Stimulated activated CD8-positive, alpha-beta memory T cell treated with anti-CD3 and anti-CD28 coated beads, Interleukin-4, amount 100 ng/mL, for 1 hour (primary cell): ENCODE measurements at places on chromosomes 7 and 10.
A peak's percentile ranks its signal among the peaks of the same experiment; 100 is the strongest.

GRCh38 chr7:120060875-120061274 lies 212.1 kb upstream of the KCND2 start:
- no peak for DNase-seq

- no peak for DNase-seq
Measured at GRCh38 chr7:6691103-6691502, 15.6 kb downstream of the ZNF12 start.

- no peak for DNase-seq
Measured at GRCh38 chr10:69703766-69704630, 74.0 kb downstream of the FAM241B start.

GRCh38 chr10:110036640-110037039 lies 28.9 kb downstream of the ADD3 start:
- DNase-seq = no peak

DNA sequence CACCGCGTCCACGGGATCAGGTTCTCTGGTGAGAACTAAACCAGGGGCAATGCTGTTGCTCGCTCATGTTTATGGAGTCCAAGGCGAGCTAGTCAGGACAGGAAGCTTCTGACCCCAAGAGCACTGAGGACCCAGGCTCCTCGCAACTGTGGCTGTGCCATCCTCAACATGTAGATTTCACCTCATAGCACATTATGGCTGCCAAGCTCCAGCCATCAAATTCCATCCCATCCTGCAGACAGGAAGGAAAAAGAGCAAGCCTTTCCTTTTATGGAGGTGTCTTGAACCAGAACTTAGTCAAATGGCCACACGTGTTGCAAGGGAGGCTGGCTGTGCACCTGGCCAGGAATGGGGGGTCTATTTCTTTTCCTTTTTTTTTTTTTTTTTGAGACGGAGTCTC lies 16.1 kb upstream of the NKX6-2 start:
- DNase-seq = no peak

DNA sequence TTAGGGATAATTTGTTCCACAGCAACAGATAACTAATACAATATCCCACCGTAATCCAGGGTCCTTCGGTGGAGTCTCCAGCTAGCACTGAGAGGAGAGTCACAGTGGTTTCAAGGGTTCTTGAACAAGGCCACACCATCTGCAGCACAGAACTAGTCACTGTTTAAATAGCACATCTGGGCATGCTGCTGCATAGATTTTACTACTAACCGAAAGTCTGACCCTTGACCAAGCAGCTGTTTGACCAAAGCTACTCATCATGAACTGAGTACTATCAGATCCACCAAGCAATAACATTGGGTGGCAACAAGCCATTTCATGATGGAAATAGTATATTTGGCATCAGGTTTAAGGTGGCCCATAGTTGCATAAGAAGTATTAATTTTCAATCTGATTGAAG lies 53.2 kb downstream of the ANKMY2 start:
- DNase-seq = no peak

DNA sequence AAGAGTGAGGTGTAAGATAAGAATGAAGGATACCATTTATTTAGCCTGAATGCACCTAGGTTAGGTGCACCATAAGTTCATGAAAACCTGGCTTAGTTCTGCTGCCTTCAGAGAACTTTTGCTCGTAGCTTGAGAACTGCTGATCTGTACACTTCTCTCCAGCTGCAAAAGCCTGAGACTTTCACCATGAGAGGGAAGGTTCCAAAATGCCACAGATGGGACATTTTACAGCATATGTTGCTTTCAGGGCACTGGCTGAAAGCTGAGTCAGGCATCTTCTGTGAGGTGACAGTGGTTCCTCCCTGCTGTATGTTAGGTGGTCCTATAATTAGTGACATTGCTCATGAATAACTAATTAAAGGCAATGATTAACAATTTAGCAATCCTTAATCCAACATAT lies 298.3 kb downstream of the GALNT17 start:
- no peak for DNase-seq

- no peak for DNase-seq
Measured at GRCh38 chr10:32621969-32622368, 176.0 kb downstream of the CCDC7 start.

GRCh38 chr10:31242902-31243301 lies 76.1 kb upstream of the ZEB1 start:
- peak; percentile 2 for DNase-seq

DNA sequence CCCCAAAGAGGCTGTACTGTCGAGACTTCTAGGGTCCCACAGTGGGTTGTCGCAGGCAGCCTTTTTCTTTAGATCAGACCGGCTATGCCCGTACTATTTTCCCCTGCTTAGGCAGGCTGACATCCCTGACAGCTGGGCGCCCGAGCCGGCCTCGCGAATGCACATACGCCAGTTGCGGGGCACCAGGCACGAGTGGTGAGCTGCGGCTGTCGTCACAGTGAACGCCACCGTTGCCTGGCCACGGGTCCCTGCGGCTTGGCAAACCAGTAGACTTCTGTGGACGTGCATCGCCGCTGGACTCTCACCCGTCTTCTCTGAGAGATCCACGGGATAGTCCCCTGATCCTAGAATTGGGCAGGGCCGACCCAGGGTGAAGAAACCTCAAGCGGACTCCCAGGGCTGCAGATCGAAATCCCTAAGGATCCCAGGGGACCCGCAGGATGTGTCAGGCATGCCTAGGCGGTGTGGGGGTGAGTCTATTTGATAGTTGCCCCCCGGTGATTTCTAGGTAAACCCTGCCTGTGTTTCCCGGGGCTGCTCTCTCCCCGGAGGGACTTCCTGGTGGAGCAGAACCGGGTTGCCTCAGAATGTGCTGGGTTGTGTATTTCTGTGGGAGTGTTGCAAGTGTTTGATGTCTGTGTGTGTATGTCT lies 33.0 kb upstream of the ZNF273 start:
- no peak for DNase-seq

DNA sequence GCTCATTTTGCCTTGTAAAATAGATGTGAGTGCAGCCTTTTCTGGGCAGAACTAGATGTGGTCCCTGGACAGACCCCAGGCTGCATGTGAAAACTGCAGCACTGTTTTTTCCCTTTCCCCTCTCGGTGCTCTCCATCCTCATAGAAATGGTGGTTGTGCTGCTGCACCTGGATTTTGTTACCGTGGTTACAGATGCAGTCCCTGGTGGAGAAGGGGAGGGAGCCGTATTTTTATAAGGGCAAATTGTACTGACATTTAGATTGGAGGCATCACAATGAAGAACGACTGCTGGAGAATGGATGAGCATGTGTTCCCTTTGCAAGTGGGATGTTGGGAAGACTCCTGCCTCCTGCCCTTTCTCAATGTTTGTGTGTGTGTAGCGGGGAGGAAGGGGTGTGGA lies 469.9 kb downstream of the CCSER2 start:
- no peak for DNase-seq

DNA sequence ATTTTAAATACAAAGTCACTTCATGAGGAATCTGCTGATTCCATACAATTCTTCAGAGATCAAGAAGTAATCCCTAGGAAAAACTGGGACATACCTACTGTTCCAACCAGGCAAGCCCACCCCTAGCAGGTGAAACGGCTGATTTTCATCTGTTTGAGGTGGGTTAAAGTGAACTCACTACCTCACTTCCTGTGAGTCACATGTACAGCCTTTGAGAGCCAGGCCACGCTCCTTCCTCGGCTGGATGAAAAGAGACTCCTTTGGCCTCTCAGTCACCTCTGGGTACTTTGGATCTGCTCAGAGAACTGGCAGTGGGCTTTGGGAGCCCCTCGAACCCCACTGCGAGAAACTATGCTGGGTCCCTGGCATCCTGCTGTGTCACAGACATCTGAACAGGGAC lies 68.2 kb downstream of the CHST15 start:
- no peak for DNase-seq

DNA sequence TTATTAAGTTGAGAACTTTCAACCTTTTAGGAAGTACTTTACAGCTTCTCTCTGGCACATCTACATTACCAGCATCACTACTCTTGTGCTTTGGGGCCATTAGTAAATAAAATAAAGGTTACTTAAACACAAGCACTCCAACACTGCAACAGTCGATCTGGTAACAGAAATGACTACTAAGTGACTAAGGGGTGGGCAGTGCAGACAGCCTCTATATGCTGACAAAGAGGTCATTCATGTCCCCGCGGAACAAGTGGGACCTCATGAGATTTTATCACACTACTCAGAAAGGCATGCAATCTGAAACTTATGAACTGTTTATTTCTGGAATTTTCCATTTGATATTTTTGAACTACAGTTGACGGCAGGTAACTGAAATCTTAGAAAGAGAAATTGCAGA lies 111.3 kb upstream of the DNAJB12 start:
- no peak for DNase-seq

DNA sequence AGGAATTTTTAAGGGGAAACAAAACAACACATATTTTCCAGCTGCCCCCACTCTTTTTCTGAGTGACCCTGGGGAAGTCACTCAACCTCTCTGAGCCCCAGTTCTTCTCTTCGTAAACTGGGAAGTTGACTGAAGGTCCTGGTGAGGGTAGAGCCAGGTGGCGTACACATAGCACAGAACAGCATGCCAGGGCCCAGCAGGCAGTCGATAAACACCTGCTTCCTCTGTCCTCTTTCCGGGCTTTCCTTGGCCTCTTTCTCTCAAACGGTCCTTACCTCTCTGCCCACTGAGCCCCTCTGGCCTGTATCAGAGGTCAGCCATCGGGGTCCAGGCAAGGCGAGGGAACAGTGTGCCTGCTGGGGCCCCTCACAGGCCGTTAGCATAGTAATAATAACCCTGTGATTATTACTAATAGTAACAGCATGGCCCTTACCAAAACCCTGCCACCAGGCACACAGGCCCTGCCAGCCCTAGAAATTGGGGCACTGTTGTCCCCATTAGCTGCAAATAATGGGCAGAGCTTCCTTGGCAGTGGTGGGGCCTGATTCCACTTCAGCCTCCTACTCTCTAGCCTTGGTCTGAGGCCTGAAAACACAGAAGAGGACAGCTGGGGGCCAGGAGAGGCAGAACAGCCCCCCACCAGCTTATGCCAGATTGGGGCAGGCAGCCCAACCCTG lies 37.3 kb upstream of the SLC29A3 start:
- DNase-seq = no peak

DNA sequence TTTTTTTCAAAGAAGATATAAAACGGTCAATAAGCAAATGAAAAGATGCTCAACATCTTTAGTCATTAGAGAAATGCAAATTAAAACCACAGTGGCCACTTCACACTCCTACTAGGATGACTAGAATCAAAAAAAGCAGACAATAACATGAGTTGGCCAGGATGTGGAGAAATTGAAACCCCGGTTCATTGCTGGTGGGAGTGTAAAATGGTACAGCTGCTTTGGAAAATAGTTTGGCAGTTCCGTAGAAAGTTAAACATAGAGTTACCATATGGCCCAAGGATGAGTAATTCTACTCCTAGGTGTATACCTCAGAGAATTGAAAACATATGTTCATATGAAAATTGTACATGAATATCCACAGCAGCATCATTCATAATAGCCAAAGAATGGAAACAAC lies 573.3 kb downstream of the GALNT17 start:
- DNase-seq = no peak

- DNase-seq = no peak
Measured at GRCh38 chr7:11819947-11820346, 12.1 kb downstream of the THSD7A start.

DNA sequence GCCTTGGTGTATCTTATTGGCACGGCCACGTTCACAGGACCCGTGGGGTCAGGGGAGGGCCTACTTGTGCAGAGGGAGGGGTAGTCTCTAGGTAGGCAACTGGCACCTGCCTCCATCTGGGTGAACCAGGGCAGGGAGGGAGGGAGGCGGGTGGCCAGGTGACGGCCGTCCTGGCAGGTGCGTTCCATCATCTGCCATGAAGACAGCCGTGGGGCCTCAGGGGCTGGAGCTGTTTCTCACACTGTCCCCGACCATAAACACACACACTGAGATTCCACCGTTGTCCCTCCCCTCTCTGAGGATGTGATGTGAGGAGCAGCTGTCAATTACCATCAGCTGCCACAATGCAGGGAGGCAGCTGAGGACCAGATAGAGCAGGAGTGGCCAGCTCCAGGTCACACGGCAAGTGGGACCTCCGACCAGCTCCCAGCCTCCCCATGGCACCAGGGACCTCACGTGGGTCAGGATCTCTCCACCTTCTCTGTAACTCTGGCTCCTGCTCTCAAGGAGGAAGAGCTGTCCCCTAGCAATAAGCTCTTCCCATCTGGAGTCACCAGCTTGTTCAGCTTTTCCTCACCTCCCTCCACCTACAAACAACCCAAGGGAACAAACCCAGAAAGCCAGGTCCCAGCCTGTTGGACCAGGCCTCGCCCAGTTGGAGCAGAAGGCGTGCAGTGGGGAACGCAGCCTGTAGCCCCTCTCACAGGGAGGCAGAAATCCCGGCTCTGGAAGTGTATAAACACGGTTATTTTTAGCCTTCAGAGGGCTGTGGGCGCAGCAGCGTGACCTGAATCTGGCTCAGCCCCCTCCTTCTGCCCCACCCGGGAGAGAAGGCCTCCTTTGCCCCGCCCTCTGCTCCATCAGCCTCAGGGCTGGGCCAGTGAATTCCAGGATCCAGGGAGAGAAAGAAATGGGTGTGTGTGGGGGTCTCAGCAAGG lies 33.1 kb downstream of the ZMIZ1 start:
- DNase-seq = no peak

- no peak for DNase-seq
Measured at GRCh38 chr10:44116474-44116873, 268.4 kb downstream of the CXCL12 start.

- DNase-seq = no peak
Measured at GRCh38 chr7:13407911-13408310, 581.6 kb downstream of the ETV1 start.

DNA sequence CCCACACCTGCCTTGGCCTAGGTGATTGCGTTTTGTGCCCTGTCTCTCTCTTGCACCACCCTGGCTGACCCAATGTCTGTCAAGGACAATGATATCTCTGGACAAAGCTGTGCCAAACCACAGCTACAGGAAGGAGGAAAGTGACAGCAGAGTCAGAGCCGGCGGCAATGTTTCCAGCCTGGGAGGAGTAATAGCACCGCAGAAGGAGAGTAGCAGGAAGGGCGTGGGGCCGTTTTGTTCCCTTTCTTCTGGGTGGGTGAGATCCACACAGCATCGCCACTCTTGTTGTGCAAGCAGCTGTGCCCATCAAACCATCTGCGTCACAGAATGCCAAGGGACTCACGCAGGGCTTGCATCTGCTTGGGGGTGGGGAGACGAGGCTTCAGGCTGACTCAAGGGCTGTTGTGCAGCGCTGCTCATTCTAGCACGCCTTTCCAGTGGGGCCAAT lies 341.6 kb upstream of the AUTS2 start:
- no peak for DNase-seq

GRCh38 chr7:42448901-42449300 lies 211.9 kb upstream of the GLI3 start:
- no peak for DNase-seq
